Stimulated activated CD4-positive, alpha-beta T cell treated with anti-CD3 and anti-CD28 coated beads, Interleukin-12 subunit alpha, Interleukin-12 subunit beta, amount 100 ng/mL, for 24 hours (primary cell): ENCODE measurements at places on chromosomes 12 and 14.

GRCh38 chr12:116066381-116067230, 210.9 kb downstream of the MED13L start:
- no peak for DNase-seq

GRCh38 chr14:57761800-57762199, 104.1 kb downstream of the SLC35F4 start:
- no peak for DNase-seq

DNA sequence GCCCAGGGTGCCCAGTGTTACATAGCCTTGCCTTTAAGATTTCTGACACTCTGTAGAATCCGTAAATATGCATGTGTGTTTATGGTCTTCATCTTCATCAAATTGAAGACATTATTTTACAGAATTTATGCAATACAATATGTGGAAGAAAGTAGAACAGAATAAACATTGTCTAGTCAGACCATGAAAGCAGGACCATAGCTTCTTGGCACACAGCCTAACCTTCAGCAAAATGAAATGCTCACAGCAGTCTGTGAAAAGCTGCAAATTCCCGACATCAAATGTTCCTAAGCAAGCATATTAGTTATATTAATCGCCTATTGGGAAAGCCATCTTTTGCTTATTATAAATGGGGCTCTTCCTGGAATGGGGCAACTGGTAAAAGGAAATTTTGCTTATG, 111.3 kb upstream of the GARIN2 start:
- DNase-seq: no peak

DNA sequence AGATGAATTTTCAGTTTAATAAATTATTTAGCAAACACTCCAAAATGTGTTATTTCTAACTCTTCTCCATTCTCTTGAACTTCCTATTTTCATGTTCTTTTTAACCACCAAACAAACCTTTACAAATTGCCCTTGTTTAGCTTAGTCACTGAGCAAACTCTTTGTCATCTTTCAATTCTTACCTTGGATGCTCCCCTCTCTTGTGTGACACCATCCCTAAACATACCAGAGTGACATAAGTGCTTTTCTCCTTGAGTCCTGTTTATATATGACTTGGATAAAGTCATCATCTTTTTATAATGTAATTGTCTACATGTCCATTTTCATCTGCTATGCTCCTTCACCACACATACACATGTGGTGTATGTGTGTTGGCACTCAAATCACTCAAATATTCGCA, 3.4 kb upstream of the TMEM19 start:
- DNase-seq: no peak

DNA sequence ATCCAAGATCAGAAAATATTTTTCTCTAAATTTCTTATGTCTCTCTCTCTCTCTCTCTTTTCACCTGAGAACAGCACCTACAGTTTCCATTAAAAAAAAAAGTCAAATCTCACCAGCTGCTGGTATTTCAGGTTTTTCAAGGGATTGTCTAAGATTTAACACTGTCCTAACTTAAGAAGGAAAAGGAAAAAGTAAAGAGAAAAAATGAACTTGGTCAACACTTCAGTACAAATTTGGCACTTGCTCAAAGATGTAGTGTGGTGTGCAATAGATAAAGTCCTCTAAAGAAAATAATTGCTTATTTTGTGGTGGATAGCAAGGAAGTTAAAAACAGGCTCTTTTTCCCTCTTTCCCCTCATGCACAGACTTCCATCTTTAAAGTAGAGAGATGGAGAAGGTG, 416.2 kb downstream of the SOX5 start:
- no peak for DNase-seq

GRCh38 chr12:51941011-51941581, 10.4 kb upstream of the ACVR1B start:
- DNase-seq: no peak

DNA sequence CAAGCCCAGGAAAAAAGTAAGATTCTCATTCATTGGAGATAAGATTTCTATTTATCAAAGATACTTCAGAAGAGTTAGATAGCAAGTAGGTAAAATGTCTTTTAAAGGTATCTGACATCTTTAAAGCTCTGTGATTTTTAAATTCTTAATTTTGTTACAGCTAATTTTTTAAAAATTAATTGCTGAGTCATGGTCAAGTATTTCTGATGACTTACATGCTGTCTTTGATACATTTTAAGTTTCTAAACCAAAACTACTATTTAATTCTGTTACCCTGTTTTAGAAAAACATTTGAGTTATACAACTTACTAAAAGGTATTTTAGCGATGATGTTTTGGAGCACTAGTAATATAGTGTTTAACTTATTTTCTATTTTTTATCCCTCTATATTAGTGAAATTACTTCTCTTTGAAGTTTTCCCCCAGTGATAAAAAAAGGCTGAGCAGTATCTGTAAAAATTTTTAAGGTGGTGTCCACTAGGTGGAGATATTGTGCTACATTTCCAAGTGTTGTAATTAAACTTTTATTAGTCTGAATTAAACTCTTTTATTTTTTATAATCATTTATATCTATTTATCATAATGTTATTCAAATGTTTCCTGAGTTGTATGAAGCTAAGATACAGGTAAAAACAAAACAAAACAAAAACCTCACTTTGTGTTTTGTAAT, 11.5 kb downstream of the ALG10 start:
- DNase-seq: no peak

DNA sequence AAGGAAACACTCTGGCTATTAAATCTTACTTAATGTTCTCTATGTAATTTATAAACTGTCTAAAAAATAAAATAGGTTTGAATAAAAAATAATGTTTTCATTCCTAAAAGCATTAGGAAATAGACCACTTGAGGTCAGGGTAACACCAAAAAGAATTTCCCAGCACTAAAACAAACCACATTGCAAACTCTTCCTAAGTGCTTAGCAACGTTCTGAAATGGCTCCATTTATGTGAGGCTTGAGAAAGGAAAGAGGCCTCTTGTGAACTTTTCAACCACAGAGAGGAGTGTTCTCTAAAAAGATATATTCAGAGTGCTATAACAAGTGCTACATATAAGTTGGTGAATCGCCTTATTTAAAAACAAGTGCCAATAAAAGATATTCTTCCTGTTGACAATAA, 42.7 kb downstream of the ALX1 start:
- DNase-seq: no peak

DNA sequence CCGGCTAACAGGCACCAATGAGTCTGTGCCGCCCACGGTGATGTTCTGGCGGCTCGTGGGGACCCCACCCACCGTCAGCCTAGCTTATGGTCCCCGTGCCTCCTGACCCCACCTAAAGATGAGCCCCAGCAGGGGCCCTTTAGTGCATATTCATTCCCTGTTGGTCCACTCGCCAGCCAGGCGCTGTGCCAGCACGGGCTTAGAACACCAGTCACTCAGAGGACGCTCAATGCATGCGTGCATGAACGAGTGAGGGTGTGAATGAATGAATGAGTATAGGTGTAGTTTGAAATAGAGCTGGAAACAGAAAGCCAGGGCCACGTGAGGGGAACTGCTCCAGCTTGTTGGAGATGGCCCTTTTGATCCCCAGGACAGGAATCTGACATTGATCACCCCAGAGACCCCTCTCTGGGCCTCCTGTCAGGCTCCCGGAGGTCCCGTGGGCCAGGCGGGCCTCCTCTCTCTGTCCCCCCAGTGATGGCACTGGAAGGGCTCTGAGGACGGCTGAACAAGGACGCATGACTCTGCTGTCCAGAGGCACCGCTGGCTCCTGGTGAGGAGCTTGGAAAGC, 193.9 kb upstream of the C14orf180 start:
- no peak for DNase-seq

DNA sequence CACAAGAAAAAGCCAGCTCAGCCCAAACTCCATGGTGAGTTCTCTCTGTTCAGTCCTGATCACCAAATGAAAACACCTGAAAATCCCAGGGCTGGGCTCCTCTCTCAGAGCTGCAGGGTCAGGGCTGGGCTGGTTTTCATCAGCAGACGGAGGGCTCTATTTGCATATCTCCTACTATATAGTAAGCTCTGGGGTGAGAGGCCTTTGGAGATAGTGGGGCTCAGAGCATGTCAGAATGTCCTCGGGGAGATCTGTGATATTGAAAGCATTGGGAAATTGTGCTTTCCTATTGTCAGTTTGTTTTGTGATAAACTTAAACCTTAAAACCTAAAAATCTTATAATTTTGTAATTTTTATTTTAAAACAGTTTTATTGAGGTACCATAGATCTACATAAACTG, 742.6 kb downstream of the TMEM121 start:
- no peak for DNase-seq

- DNase-seq: no peak
Measured at GRCh38 chr14:57610631-57611030, 117.0 kb upstream of the CCDC198 start.

- no peak for DNase-seq
Measured at GRCh38 chr12:122124370-122124769, 45.8 kb downstream of the MLXIP start.

DNA sequence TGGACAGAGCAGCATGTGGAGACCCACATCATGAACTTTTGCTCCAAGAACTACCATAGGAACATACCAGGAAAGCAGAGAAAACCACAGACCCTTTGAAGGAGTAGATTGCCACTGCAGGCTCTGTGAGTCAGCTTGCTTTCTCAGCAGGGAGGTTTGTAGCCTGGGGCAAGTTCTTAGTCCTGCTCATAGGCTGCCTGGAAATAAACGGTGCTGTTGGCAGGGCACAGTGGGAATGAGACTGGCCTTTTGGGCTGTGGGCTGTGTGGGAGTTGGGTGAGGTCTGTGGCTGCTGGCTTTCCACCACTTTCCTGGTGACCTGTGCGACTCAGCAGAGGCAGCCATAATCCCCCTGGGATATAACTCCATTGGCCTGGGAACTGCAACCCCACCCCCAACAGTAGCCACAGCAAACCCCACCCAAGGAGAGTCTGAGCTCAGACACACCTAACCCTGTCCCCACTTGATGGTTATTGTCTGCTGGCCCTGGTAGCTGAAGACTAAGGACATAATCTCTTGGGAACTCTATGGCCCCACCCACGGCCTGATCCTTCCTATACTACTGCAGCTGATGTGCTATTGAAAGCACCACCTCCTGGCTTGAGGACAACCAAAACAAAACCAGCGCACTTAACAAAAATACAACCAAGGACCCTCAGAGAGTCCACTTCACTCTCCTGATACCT, 192.1 kb upstream of the GARIN6 start:
- DNase-seq: no peak

DNA sequence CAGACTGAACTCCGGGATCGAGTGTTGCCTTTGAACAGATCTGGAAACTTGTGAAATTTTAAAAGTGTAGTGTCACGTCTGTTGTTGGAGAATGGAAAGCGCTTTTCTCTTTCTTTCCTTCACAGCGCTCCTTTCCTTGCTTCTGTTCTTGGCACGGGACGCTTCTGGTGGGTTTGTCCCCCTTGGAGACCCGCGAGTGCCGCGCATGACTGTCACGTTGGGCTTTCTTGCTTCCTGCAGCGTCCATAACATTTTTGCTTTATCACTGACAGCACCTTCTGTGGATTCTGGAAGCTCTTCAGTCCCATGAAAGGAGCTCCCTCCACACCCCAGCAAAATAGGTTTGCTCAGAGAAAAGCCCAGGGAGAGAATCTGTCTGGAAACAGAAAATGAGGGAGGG, 193.0 kb upstream of the TMEM132C start:
- DNase-seq: no peak

DNA sequence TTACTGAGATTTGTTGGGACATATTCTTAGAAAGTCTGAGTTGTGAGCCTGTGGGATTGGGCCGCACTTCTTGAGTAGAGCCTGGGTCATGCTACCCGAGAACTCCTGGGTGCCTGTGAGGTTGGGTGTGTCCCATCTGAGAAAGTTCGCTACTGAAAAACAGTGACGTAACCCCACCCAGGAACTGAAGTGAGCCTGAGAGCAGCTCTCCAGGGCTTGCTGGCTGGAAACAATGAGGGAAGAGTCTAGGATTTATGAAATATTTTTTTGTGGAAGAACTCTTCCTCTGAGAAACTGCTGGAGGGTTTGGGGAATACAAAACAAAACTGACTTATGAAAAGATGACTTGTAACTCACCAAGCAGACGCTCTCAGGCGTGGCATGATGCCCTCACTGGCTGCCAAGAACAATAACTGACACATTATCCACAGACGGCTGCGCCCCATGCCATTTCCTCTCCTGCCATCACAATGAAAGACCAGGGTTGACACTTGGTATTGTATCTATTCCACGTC, 69.2 kb downstream of the RASSF3 start:
- DNase-seq: no peak

- no peak for DNase-seq
Measured at GRCh38 chr14:103491691-103492090, 30.9 kb downstream of the CKB start.

DNA sequence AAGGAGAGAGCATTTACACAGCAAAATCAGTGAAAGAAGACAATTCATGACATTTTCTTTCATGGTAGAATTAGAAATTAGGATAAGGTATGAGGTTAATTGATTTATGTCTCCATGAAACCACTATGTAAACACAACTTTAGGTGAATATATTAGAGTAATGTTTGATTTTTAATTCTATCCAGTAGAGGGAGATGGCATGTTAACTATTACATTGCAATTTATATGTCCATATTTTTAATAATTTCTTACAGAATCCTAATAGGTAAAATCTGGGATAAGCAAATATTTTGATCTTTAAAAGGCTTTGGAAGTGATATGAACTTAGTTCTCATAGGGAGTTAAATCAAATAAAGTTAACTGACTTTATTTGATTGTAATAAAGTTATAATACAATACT, 373.4 kb upstream of the PDE3A start:
- DNase-seq: no peak

DNA sequence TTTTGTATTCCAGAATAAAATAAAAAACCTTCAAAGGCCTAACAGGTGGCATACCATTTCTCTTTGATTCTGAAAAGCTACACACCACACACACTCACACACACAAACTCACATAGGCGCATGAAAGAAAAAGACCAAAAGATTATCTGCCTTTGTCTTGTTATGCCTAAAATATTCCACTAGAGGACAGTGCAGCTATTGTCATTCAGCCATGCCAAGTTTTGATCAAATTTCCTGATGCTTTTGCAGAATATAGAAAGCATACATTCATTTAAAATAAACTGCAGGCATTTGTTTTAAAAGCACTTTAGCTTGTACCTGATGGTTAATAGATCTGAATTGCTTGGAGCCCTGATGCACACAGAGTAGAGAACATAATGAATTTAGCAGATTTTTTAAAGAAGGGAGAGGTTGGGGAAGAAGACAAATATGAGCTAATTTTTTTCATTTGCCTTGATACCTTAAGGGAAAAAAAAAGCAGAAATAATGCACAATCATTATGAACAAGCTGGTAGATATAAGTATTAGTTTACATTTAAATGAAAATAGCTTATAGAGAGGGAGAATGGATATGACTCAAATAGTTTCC, 1766.9 kb upstream of the SEL1L start:
- no peak for DNase-seq

- no peak for DNase-seq
Measured at GRCh38 chr14:36661506-36662257, at the start of gene PAX9. TSS of gene PAX9 (plus strand) at chr14:36661860. CDS start at chr14:36662090, 230 bp downstream.

GRCh38 chr14:23566112-23566777, 1.3 kb downstream of the AP1G2 start:
- no peak for DNase-seq

- no peak for DNase-seq
Measured at GRCh38 chr12:15996254-15996653, 85.1 kb downstream of the DERA start.
